Fibroblast of lung (primary cell): ENCODE measurements at places on chromosomes 6 and 20. TPM values are rescaled to one million over a fixed set of nuclear protein-coding genes. Genes with fewer than 3 reads are reported as not detected.

DNA sequence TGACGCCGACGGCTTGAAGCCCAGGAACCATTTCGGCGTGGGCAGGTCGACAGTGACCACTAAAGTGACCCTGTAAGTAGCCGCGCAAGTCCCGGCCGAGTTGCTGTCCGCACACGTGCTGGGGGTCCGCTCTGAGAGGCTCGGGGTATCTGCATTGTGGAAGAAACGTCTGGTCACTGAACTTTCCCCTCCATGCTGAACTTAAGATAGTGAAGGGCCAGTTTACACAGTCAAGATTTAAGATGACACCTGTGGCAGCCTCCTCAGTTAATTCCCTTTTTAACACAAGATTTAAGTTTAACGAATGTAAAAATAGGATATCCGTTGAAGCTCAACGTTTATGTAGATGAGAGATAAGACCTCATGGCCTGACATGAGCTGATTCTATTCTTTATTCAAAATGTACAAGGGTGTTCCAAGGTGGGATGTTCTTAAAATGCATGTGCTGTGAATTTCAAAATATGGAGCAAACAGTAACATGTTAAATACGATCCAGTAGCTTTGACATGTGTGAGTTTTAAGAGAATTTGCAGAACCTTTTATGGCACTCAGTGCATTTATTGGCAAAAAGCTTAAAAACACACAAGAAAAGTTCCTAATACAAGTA, 116.2 kb downstream of the RTN4IP1 start:
- DNase-seq = peak; percentile 36

DNA sequence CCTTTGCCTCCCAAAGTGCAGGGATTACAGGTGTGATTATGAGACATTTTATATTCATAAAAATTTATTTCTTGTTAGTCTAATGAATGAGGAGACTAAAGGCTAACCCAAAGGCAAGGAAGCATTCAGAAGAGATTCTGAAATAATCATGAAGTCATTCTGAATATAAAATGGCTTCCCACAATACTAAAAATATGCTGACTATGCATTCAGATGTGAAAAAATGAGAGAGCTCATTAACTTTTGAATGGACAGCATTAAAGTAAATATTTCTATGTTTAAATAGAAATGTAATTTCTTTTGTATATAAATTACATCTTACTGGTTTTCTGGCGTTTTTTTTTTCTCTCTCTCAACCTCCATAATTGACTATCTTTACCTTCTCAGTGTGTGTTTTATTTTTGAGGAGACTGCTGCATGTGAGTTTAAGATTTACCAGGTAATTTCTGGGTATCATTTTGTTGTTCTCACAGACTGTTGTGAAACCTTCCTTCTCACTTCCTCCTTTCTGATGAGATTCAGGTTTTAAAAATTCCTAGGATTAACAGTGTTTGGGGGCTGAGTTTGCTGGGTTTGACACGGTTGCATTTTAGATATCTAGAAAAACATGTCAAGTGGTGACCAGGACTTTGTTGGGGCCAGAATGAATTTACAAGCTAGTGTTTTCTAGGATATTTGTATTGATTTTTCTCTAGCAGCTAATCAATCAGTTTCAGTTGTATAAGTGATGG, 316.6 kb downstream of the CDKAL1 start:
- DNase-seq = no peak

DNA sequence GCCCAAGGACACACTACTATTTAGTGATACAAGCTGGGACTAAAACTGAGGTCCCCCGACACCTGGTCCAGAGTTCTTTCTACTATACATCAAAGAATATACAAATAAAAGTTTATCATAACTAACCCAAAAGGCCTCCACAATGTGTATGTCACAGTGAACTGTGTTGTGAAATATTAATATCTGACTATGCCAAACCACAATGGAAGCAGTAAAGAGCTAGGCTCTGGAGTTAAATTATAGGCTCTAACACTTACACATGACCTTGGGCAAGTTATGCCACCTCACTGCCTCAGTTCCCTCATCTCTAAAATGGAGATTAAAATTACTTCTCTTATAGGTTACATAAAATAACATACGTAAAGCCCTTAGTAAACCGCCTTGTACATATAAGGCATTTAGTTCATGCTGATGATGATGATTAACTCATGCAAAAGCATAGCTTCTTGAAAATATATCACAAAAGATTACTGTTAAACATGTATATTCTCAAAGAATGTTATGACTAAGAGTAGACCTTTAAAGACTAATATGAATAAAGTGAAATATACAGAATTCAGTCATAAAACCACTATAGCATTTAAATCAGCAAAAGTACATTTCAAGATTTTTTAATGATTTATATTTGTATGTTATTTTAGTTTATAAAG, 5.7 kb downstream of the SUPT3H start:
- peak; percentile 40 for DNase-seq

DNA sequence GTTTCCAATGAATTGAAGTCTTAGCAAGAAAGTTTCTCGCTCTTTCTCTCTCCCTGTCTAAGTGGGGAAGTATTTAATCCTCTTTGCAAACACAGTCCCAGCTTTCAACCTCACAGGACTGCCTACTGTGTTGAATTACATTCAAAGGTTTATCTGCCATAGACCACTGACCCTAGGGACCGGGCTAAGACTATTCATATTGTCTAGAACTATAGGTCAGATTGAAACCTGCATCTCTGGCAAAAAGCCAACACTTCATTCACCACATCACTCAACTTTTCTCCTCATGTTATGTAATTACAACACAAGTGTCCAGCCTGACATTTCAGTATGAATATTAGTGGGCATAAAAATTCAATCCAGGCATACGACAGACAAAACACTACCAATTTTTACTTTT, 314.7 kb upstream of the RSPO3 start:
- no peak for DNase-seq

- DNase-seq = no peak
Observed at GRCh38 chr6:157510323-157511188, 129.6 kb downstream of the ZDHHC14 start.

DNA sequence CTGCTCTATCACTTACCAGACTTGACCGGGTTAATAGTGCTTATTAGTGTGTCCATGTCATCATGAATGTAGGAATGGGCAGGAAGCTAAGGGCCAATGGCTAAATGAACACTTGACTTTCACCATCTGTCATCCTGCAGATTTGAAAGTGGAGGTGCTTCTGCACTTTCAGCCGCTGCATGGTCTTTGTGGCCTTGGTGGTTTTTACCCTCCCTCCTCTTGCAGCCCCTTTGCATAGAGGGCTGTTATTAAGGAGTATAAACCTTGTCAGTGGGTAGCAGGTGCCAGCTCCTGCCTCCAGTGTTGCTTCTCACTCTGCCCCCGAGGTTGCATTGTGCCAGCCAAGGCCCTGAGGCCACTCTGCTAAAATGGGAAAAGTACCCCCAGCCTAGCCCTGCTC, 122.2 kb upstream of the TNFAIP3 start:
- no peak for DNase-seq

GRCh38 chr6:153873541-153873940, 165.5 kb upstream of the OPRM1 start:
- DNase-seq = no peak

DNA sequence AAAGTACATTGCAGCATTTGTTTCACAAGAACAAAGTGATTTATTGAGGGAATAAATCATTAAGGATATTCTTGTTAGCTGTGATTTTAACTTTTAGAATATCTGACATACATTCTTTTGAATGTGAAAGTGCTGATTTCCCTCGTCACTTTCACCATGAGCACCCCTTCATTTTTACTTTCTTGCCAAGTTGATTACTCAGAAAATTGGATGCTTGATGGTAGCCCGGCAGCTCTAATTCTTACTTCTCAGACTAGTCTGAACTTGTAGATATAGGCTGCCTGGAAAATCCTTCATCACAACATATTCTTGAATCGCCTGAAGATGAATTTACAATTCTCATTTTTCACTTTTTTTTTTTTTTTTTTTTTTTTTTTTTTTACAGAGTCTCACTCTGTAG, 147.1 kb upstream of the SMLR1 start:
- DNase-seq = peak; percentile 64

- peak; percentile 96 for DNase-seq
Observed at GRCh38 chr6:47135772-47136171, 93.6 kb upstream of the ADGRF1 start.

DNA sequence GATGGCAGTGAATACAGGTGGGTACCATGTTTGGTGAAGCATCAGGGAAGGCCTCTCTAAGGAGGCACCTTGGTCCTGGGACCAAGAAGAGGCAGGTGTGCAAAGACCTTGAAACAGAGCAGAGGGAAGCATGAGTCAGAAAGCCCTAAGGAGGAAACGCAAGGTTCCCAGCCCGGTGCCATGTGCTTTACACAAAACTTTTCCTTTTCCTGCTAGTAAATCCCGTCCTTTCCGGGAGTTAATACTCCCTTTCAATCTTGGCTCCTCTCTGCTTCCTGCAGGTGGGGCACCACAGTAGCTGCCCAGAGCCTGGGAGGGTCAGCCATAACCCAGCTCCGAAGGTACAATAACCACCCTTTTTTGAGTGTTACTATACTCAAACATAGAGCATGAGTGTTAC, 19.4 kb upstream of the SLC23A2 start:
- DNase-seq = no peak

GRCh38 chr6:32718879-32719278, 22.3 kb upstream of the HLA-DQA2 start:
- no peak for DNase-seq

DNA sequence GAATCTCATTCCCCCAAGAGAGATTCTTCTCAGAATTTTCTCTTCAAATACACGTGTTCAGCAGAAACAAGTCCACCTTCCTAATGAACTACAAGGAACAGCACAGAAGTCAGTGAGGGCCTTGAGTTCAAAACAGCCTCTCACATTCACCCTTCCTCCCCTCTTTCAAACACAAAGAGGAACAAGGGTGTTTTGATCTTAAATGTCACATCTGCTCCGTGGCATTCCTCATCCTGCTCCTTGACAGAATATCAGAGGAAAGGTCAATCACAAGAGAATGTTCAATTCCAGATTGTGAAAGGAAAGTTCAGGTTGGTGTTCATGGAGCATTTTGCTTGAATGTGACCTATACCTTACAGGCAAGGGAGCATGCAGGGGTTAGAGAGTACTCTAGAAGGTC, 35.6 kb upstream of the FAM210B start:
- no peak for DNase-seq

GRCh38 chr20:49397525-49397924, 84.9 kb downstream of the KCNB1 start:
- peak; percentile 34 for DNase-seq

GTSF1L gene
- not detected in 2 replicates for total RNA-seq
